Neuronal stem cell (in vitro differentiated cells): ENCODE measurements at places on chromosomes 7 and 10.
A peak's percentile ranks its signal among the peaks of the same experiment; 100 is the strongest.

DNA sequence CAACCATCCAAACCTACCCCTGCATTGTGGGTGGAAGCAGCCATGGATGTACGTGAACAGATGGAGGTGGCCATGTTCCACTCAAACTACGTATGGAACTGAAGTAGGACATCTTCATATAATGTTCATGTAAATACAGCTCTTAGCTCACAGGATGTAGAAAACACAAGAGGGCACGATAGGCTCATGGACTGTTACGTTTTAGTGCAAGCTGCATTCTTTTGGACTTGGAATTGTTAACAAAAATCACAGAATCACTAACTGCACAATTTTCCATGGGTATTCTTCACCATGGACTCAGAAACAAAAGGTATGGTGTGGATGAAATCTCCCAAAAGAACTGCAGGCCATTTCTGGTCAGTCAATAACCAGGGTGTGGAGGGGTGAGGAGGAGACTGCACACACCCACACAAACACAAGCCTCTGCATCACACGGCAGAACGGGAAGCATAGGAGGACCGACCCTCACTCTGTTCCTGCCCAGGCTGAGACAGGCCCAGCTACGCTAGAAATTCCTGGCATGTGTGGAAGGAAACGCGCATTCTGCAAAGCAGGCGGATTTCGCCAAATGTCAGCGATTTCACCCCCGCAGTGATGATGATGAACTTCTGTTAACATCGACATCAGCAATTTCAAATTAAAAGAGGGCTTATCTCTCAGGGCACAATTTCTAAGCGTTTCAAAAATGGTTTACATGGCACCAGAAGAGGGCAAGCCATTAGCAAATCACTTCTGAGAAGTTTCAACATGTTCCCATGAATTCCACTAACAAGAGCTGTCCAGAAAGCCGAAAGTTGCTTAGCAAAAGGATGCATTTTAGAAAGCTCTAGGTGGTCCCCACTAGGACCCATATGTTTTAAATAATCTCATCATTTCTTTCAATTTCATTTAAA lies 149.0 kb downstream of the TNS3 start:
- no peak for DNase-seq

DNA sequence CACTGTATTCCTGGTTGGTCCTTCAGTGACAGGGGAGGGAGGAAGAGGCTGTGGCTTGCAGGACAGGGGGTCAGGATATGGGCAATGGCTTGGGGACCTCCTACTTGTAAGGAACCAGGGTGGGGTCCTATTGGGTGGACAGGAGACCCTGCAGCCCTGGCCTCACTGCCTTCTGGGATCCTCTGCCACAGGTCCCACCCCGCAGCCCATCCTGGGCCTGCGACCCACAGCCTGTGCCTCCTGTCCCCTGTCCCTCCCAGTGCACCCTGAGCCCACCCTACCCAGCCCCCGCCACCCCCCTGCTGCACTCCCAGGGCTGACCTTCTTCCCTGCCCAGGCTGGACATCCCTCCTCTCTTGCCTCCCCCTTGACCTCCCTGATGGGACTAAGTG lies 58.7 kb upstream of the MYL10 start:
- no peak for DNase-seq

- no peak for DNase-seq
These were observed 55.2 kb upstream of the C10orf71 start for GRCh38 chr10:49243610-49244283.

GRCh38 chr10:11832042-11832441 lies 8.9 kb downstream of the PROSER2 start:
- no peak for DNase-seq

- no peak for DNase-seq
These were observed 93.4 kb downstream of the SNX13 start for GRCh38 chr7:17846935-17847334.

DNA sequence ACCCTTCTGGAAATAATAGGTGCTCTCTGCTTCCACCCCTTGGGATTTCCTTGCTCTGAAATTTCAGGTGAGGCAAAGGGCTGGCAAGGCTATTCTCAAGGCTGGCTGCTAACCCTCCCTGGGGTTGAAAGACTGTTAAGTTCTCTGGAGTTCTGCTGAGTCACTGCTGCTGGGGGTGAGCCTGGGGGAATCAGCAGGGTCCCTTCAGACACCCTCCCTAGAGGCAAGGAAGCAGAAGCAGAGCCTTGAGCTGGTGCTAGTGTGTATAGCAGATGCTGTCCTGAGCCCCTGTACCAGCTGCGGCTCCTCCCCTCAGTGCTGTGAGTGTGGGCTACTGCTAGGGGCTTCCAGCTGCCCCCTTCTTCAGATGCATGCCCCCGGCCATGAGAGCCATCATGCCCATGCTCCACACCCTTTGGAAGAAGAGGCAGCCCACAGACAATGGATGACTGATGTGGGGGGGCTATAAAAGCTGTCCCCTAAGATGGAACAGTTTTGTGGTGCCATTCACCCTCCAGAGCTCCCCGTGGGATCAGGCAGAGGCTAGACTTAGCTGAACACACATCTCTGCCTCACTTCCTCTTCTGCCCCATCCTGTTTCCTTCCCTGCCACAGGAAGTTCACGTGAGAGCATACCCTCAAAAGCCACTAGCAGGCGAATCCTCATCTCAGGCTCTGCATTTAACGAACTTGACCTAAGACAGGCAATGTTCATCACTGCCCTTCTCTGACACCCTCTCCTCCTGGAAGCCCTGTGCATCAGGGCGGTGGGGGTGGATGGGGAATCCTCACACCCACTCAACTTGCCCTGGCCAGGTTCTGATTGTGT lies 91.8 kb downstream of the SH3PXD2A start:
- no peak for DNase-seq

DNA sequence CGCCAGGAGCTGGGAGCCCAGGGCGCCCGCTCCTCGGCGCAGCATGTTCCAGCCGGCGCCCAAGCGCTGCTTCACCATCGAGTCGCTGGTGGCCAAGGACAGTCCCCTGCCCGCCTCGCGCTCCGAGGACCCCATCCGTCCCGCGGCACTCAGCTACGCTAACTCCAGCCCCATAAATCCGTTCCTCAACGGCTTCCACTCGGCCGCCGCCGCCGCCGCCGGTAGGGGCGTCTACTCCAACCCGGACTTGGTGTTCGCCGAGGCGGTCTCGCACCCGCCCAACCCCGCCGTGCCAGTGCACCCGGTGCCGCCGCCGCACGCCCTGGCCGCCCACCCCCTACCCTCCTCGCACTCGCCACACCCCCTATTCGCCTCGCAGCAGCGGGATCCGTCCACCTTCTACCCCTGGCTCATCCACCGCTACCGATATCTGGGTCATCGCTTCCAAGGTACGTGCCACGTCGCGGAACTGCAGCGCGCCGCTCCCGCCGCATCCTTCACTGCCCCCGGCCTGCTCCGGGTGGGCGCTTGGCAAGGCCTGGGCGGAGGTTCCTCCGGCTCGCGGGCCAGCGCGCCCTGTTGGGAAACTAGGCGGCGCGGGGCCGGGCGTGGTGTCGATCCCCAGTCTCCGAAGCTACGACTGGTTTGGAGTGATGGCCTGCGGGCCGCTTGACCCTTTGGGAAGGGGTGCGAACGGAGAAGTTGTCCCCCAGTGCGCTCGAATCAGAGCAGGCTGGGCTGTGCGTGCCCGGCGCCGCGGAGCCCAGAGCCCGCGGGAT lies 868 bp downstream of the EMX2 start:
- DNase-seq = peak; percentile 63

DNA sequence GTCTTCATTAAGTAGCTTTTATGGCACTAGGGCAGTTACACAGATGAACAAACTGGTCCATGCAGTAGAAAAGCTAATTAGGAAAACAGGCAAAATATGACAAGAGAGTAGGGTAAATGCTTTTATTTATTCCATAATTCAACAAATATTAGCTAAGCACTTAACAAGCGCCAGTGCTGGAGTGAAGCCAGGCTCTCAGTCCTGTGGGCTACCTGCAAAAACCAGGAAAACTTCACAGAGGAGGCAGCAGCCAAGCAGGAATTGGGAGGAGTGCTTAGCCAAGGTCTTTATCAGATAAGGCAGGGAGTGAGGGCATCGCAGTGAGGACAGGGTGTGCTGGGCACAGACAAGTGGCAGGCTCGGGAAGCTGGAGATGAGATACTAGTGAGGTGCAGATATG lies 4.9 kb upstream of the KAT6B start:
- no peak for DNase-seq

DNA sequence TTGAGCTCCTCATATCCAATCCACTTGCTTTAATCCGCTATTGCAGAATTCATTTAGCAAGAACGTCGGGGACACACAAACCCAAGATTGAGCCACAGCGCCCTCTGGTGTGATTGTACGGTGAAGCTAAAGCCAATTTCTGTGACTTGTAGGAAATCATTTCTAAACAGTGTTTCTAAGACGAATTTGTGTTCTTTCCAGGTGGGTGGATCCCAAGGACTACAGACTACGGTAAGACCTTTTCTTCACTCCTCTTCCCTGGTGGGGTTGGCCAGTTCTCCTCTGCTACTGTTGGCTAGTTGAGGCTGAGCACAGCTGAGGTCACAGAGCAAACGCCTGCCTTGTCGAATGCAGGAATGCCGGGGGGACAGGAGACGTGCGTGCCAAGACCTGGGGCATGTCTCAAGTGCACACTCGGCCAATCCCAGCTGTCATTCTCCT lies 5.2 kb downstream of the DMBT1 start:
- peak; percentile 79 for DNase-seq

DNA sequence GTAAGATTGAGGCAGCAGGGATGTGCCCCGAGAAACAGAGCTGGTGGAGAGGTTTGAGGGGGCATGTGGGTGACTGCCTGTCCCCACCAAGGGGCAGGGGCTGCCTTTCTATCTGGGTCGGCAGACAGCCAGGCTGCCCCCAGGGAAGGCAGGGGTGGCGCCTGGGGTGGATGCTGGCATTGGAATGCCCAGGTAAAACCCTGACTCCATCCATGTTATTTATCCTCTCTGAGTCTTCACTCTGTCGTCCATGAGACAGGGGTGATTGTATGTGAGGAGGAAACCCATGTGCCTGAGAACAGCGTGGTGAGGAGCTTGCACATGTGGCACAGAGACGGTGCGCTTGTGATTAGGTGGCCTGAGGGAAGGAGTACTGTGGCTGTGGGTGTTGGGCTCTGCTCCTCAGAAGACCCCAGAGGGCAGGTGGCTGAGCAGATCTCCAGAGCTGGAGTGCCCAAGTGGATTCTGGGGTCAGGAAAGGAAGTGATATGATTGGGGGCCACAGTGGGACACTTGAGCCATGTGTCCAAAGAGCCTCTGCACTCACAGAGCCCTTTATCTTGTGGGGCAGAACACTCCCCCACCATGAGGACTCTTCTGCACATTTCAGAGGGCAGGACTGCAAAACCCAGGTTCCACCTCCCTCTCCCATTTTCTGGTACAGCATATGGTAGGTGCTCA lies 100.4 kb upstream of the RET start:
- no peak for DNase-seq

- no peak for DNase-seq
These were observed 203.1 kb upstream of the PDE1C start for GRCh38 chr7:32273297-32273696.

- no peak for DNase-seq
These were observed 450.4 kb downstream of the NEBL start for GRCh38 chr10:20446561-20447193.

GRCh38 chr7:11970132-11970531 lies 138.1 kb upstream of the THSD7A start:
- no peak for DNase-seq

DNA sequence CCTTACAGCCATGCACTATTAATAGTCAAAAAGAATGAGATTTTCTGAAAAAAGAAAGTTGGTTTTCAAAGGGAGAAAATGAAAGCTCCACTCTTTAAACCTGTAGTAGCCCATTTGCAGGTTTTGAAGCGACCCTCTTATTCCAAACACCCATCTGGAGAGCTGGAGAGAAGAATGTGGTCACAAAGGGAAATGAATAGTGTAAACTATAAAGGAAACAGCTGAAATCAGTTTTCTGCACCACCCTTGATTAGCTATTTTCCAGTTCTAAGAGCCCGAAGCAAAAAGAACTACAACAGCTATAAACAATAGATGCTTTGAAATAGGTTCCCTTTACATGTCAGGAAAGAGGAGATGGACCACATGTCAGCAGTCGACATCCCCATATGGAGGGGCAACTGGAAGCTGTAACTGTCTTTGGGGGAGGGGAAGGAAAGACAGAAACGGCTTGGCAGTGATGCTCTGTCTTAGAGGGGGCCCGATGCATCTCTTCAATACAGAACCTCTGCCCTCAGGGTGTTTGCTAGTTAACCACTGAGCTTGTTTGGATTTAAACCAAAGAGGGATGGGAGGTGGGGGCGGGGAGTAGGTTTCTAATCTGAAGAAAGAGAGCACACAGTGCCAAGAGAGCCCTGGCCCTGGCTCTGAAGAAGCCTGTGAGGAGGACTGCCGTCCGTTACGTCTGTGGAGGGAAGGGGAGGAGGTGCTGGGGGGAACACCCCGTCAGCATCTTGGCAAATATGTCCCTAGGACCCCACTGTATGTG lies 55.3 kb downstream of the CPVL start:
- DNase-seq = no peak

GRCh38 chr7:131797841-131798240 lies 241.4 kb upstream of the PODXL start:
- DNase-seq = no peak

DNA sequence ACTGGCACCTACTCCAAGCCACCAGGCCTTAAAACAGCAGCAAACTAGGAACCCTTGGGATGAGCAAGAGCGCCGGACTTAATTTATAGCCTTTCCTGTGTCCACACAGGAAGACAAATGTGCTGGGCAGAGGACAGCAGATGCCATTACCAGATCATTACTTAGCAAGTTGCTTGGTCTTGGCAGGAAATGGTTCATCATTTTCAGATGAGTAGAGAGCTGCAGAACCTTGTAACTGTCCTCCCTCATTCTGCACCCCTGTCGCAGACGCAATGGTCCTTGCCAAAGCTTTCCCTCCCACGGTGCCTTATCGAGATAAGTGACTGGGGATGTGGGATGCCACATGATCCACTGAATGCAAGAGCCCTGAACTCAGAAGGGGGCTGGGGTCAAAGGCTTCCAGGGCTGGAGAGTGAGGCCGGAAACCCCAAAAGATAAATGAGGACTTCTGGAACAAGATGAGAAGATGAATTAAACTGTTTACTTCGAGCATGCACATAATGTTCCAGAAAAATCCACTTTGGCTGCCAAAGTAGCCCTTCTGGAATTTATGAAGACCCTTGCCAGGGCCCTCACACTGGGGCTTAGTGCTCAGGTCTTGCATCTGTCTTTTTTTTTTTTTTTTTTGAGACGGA lies 145.6 kb upstream of the ZNF32 start:
- DNase-seq = no peak

DNA sequence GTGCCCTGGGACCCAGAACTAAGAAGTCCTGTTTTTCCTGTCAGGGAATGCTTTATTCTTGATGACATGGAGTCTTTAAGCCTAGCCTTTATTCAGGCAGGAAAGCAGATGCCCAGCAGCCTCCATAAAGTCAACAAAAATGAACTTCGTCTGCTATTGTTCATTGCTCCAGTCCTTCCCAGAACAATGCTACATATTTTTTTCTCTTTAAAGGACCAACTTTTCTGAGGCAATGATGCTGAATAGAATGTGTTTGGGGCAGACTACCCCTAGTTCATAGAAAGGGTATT lies 47.6 kb upstream of the PDCD4 start:
- DNase-seq = no peak

DNA sequence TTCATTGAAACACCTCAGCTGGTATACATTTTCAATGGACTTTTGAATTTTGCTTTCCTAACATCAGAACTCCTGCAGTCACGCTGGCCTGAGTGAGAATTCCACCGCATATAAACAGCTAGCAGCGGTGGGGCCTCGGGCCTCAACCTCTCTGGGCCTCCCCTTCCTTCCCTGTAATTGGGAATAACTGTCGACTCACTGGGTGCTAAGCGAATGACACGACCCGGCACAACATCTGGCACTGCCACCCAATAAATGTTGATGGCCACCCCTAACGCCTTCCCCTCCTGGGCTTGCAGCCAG lies 670 bp downstream of the RCC1L start:
- no peak for DNase-seq
